HS-27A (cell line): ENCODE measurements at places on chromosomes 4 and X.

DNA sequence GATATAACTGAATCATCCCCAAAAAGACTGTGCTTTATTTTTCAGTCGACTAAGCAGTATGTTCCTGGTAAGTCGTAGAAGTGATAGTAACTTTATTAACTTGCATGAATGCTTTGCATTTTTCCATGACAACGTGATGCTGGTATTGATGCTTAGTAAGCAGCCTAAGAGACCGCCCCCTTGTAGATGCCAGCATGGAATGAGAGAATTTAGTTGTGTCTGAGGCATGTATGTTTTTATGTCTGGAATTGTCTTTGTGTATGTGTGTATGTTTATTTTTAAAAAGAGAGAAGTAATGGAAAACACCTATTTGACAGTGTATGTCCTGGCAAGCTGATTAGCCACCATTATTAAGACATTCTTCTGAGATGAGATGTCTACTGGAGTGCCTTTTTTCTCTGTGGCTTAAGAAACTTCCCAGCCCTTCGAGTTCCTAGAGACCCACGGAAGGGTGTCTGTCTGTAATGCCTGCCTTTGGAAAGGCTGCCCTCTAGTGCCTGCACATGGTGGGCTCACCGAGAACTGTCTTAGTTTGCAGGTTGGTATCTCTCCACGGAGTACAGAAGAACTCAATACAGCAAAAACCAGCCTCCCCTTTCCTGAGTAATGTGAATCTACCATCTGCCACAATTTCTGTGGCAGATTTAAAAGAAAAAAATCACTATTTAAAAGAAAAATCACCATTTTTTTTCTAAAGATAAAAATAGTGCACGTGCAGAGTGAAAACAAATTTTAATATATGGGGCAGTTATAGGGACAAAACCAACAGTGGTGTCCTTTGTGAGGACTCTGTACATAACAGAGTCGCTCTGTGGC lies 85.9 kb downstream of the AASDH start:
- DNase-seq, result peak; percentile 45

DNA sequence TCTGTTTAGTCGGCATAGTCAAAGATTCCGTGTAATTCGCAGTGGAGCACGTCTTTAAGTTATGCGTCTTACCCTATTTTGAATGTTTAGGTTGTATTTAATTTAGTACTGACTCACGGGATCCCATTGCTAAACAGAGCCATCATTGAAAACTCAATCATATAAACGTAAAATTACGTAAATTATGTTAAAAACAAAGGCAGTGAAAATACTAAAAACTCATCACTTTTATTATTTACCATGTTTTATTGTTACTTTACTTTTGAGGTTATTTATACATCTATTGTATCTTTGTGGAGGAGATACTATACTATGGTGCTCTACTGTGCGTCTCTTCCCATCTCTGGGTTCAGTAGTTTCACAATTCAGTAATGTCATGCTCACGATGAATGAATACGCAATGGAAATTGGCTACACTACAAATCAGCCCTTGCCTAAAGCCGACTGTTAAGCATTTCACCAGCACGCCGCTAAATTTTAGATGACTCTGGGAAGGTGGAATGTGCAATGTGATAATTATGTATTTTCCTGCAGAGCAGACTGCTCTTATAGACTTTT lies 944 bp downstream of the FUNDC2 start:
- DNase-seq, result no peak

- no peak for DNase-seq
Observed at GRCh38 chr4:185118876-185119275, 24.2 kb upstream of the SLC25A4 start.

GRCh38 chr4:139736274-139736660 lies 70.6 kb downstream of the MGST2 start:
- DNase-seq, result no peak

DNA sequence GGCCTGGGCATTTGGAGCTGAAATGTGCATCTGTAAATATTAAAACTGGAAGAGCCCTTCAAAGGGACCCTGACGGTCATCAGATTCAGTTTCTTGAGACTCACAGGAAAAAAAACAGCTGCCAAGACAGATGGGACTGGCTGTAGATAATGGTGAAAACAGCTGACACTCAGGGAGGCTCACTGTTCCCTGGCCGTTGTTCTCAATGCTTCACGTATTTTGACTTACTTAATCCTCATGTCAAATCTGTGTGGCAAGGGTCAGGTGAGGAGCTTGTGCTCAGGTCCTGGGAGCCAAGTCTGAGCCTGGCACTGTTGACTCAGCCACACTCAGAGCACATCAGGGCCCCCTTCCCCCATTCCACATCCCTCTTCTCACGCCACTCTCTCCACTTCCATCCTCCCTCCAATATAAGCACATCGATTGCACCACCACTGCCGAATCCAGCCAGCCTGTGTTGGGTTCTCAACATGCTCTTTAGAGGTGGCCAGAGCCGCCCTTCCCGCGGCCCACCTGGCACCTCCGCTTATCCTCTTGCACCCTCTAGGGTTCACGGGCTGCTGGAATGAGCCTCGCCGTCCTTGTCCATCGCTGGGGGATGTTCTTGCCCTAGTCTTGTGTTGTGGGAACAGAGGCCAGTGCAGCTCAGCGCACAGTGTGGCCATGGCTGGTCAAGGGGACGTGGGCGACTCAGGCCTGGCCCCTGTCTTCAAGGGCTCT lies 40.1 kb downstream of the EVC start:
- DNase-seq, result no peak

DNA sequence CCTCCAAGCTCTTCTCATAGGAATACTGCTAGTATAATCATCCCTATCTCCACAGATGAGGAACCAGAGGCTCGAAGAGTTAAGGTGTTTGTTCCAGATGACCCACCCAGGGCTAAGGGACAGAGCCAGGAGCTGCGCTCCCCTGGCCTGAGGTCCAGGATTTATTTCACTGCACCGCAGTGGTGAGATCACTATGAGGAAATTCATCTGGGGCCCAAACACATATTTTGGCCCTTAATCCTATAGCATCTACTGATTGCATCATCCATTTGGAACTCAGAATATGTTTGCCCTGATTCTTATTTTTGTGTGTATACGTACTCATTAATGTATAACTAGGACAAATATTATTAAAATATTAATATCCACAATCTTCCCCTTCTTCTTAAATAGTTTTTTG lies 100.1 kb upstream of the RBPJ start:
- DNase-seq, result peak; percentile 47

- DNase-seq, result no peak
Observed at GRCh38 chrX:42694260-42694815, 83.6 kb downstream of the PPP1R2C start.

- peak; percentile 89 for DNase-seq
Observed at GRCh38 chr4:56641494-56642051, 39.5 kb downstream of the HOPX start.

DNA sequence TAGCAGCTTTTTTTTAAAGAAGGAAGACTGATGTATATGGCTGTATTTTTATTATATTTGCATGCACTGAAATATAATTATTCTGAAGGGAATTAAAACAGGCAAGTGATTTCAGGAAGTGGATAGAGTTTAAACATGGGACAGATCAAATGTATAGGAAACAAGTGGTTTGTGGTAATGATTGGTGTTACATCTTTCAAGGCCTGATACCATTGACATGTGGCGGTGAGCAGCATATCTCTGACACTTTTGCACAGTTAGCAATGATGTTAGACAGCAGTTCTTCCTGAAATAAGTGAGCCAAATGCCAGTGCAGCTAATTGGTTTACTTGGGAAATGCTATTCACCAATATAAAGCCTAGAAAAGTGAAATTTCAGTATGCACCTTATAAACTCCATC lies 272.1 kb downstream of the RPA4 start:
- DNase-seq, result no peak

DNA sequence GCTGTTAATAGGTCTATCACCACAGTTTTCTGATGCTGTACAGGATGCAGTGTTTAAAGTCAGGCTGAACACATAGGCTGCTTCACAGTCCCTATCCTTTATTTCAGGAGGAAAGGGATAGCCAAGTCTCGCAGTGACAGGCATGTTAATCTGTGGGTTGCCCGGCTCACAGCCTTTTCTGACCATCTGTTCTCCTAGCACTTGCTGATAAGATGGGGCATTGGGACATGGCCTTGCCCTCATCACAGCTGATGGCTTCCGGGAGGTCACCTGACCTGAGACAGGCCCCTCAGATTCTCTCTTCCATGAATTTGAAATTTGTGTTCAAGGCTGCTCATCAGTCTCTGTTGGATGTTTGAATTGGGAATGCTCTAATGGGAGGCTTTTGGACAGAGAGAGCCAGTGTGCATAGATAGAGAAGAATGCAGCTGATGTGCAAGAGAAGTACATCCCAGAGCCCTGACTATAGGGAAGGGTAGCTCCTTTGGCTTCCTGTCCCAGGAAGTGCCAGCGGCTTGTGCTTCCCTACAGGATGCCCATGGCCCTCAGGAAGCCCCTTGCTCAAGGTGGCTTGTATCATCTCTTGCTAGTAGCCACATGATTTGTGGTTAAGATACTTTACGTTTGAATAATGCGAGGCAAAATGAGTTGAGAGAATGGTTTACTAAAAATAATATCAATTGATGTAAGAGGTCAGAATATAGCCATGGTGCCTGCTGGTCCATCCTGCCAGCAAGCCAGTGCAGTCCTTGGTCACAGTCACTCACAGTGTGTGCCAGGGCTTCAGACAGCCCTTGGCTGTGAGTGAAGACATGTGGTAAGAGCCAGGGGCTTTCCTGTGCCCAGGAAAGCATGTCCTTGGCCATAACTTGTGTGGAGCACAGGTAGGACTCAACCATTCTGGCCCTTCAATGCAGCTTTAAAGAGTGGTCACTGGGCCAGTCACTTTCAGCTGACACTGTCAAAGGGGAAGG lies 88.6 kb downstream of the TSPAN7 start:
- no peak for DNase-seq

DNA sequence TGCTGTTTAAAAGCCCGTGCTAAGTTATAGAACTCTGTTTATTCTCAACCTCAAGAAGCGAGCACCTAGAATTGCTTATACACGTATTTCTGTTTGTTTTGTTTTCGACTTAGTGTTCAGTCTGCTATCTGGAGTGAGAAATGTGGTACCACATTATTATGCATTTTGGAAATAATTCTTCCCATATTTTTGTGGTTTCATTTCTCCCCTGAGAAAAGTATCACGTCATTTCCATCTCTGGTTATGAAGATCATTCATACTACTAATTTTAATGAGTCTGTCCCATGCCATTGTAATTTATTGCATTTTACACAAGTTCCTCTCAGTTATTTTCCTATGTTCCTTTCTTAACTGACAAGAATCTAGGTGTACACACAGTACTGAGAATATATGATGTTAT lies 186.0 kb downstream of the DCHS2 start:
- no peak for DNase-seq

- DNase-seq, result no peak
Observed at GRCh38 chrX:31168551-31168950, 96.7 kb upstream of the FTHL17 start.

- no peak for DNase-seq
Observed at GRCh38 chr4:25060963-25061340, 30.2 kb upstream of the LGI2 start.

DNA sequence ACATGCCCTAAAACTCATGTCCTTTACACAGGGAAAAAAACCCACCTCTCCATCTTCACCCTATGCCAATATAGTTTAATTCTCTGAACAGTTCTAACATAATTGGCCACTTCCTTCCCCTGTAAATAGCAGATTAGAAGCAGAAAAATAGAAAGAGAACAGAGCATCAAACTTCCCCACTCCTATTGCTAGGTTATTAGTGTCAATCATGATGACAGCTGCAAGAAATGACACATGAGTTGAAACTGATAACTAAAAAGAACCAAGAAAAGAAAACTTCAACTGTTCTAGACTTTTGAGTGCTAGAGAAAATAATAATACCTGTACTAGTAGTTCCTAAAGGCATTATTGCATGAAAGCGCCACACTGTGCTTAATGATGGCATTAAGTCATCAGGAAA lies 284.5 kb upstream of the TRPC5 start:
- DNase-seq, result no peak

DNA sequence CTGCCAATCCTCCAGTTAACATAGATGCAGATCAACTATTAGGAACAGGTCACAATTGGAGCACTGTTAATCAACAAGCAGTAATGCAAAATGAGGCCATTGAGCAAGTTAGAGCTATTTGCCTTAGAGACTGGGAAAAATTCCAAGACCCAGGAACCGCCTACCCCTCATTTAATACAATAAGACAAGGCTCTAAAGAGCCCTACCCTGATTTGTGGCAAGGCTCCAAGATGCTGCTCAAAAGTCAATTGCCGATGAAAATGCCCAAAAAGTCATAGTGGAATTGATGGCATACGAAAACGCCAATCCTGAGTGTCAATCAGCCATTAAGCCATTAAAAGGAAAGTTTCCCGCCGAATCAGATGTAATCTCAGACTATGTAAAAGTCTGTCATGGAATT lies 20.5 kb upstream of the TRIM61 start:
- no peak for DNase-seq

DNA sequence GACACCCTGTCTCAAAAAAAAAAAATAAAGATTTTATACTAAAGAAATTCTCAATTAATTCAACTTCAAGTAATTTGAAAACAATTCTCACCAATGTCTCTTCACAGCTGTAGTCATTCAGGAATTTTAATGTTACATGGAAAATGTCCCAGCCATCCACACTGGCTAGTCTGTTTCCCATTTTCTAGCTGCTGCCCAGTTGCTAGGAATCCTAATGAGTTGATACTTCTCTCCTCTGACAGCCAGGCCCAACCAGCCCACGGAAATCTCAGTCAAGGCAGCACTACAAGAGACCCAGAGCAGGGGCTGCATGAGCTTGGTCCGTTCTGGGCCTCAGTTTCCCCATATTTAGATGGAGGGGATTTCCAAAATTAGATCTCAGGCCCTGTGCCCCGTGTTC lies 59.1 kb downstream of the CASP3 start:
- no peak for DNase-seq

DNA sequence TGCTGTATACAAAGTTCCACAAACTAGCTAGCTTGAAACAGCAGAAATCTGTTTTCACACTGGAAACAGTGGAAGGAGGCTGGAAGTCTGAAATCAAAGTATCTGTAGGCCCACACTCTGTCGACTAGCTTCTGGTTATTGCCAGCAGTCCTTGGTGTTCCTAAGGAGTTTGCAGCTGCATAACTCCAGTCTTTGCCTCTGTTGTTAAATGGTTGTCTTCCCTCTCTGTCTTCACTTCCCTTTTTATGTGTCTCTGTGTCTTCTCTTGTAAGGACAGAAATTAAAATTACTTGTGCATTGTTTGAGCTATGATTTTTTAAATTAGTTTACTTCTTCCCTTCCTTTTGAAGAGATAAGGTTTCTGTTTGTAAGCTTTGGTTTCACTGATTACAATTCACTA lies 8.2 kb downstream of the MTHFD2L start:
- no peak for DNase-seq

GRCh38 chr4:125191232-125191631 lies 123.5 kb upstream of the FAT4 start:
- DNase-seq, result no peak

- no peak for DNase-seq
Observed at GRCh38 chr4:66842724-66843088, 702.6 kb downstream of the CENPC start.
